ENCODE measurements at places on chromosomes 12 and 14. TPM values are rescaled to one million over a fixed set of nuclear protein-coding genes. Genes with fewer than 3 reads are reported as not detected.
A peak's percentile ranks its signal among the peaks of the same experiment; 100 is the strongest.

- no peaks in the 10 kb centered on the region for H3K36me3 ChIP-seq
- H3K4me3 ChIP-seq: peak overlapping the region; percentile 6
- no peaks in the 10 kb centered on the region for H3K27me3 ChIP-seq
Observed at GRCh38 chr14:49972823-49973222, 79.9 kb downstream of the ARF6 start.

DNA sequence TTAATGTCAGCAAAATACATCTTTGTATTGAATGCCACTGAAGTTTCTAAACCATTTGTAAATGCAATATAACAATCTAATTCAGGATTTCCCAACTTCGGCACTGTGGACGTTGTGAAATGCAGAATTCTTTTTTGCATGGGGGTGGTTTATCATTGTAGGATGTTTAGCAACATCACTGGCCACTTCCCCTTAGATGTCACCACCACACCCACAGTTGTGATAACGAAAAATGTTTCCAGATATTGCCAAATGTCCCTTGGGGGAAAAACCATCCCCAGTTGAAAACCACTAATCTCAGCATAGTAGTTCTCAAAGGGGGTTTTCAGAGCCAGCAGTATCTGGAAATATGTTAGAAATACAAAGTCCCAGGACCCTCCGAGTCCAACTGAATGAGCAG lies 203.3 kb downstream of the NAV3 start:
- no peak overlapping the region for H3K27ac ChIP-seq
- no peaks in the 10 kb centered on the region for H3K4me1 ChIP-seq
- no peak for DNase-seq
- H3K36me3 ChIP-seq: no peaks in the 10 kb centered on the region

GRCh38 chr12:2297004-2297403 lies 244.2 kb downstream of the CACNA1C start:
- no peaks in the 10 kb centered on the region for H3K36me3 ChIP-seq
- H3K4me3 ChIP-seq: no peak overlapping the region
- no peak overlapping the region for H3K27ac ChIP-seq
- peaks cover 74% of the 10 kb centered on the region for H3K4me1 ChIP-seq
- no peaks in the 10 kb centered on the region for H3K27me3 ChIP-seq

GRCh38 chr12:102948941-102949352 lies 8.5 kb upstream of the ASCL1 start:
- no peak overlapping the region for H3K4me3 ChIP-seq
- DNase-seq: peak; percentile 92
- no peaks in the 10 kb centered on the region for H3K36me3 ChIP-seq
- H3K27me3 ChIP-seq: peaks cover 83% of the 10 kb centered on the region
- no peak overlapping the region for H3K27ac ChIP-seq

DNA sequence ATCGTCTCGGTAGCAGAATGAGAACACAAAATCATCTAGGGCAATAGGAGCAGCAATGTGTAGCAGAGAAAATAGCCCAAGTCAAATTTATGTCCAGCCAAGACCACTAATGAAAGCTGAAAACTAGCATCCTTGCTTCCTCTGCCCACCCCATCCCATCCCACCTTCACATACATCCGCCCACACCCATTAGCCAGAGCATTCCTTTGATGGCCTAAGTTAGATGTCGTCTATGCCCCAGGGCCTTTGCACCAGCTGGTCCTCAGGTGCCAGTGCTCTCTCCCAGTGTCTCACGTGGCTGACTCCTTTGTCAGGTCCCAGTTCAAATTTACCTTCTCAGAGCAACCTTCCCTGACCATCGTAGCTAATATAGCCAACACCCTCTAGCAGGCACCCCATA lies 17.8 kb upstream of the PPP2R5C start:
- H3K36me3 ChIP-seq: no peaks in the 10 kb centered on the region
- no peak overlapping the region for H3K4me3 ChIP-seq
- peaks cover 5% of the 10 kb centered on the region for H3K27me3 ChIP-seq
- no peak overlapping the region for H3K27ac ChIP-seq
- peak; percentile 50 for DNase-seq
- no peaks in the 10 kb centered on the region for H3K4me1 ChIP-seq

GRCh38 chr12:113895176-113895575 lies 70.9 kb downstream of the RBM19 start:
- H3K27ac ChIP-seq: no peak overlapping the region
- no peak overlapping the region for H3K4me3 ChIP-seq
- H3K4me1 ChIP-seq: no peaks in the 10 kb centered on the region
- DNase-seq: no peak
- H3K36me3 ChIP-seq: peaks cover 35% of the 10 kb centered on the region
- no peaks in the 10 kb centered on the region for H3K27me3 ChIP-seq

GRCh38 chr14:44767646-44768173 lies 194.0 kb downstream of the KLHL28 start:
- no peak for DNase-seq
- no peak overlapping the region for H3K27ac ChIP-seq
- no peaks in the 10 kb centered on the region for H3K4me1 ChIP-seq
- H3K4me3 ChIP-seq: no peak overlapping the region

The OR4K14 gene
- total RNA-seq: not detected
